NCI-H1930 (cell line): ENCODE measurements at places on chromosomes 3 and 15.
A peak's percentile ranks its signal among the peaks of the same experiment; 100 is the strongest.

GRCh38 chr3:139552632-139553365 lies 13.3 kb upstream of the RBP1 start:
- no peak for DNase-seq

GRCh38 chr3:114058646-114059045 lies 2.1 kb downstream of the QTRT2 start:
- DNase-seq, result no peak

- DNase-seq, result no peak
These were observed 137.4 kb upstream of the SGO1 start for GRCh38 chr3:20323307-20323927.

- DNase-seq, result no peak
These were observed 54.5 kb downstream of the MRPS25 start for GRCh38 chr3:15010664-15011063.

DNA sequence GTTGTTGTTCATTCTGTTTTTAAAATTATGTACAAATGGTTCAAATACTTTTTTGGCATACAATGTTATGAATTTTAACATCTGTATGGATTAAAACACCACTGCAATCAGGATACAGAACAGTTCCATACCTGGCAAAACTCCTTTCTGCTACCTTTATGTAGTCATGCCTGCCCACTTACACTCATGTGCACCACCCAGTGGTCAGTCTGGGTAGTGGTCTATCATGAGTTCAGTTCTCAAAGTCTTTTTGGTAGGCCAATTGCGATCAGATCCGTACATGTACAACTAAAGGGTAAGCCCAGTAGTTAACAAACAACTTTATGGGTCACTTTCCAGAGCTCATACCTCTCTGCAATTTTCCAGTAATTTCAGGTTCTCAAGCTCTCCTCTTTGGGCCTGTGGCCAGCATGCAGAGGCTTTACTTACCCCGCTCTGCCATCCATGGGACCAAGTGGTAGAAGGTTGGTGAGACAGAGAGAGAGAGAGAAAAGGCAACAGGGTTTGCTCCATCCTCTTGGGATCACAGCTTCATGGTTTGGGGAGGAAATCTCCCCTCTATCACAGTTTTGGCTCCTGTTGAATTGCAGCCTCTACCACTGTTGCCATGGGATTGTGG lies 63.9 kb upstream of the FAM98B start:
- DNase-seq, result peak; percentile 11

GRCh38 chr3:72699631-72700030 lies 148.6 kb downstream of the SHQ1 start:
- DNase-seq, result no peak

- no peak for DNase-seq
These were observed 37.5 kb upstream of the CLRN1 start for GRCh38 chr3:151009981-151010380.

DNA sequence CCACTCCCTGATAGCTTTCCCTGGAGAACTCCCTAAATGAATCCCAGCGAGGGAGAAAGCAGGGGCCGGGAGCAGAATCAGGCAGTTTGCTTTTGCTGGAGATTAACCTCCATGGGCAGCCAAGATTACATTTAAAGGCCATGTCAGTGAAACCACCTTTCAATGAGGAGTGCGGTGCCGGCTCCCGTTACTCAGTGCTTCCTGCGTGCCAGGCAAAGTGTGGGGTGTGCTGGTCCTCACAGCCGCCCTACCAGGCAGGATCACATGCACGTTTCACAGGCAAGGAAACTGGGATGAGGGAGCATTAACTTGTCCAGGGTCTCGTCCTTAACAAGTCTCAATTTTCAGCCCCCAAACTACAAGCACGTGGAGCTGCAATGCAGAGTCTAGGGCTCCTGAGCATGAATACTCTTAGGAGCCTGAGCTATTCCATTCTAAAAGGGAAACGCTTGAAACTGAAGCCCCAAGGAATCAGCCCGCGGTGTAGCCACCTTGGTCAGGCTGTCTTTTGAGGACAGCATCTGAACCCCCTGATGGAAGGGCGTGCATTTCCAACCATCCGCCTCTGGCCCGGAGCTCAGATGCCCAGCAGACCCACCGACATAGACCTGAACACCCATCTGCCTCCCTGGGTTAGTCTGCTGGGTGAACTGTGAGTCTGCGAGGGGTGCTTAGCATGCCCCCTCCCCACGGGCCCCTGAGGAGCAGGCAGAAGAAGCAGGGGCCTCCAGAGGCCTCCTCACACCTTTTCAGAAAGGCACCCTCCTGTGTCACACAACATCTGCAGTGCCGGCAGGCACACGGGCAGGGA lies 5.6 kb downstream of the IGDCC3 start:
- DNase-seq, result no peak

- DNase-seq, result no peak
These were observed 116.8 kb downstream of the EPHB1 start for GRCh38 chr3:134911586-134912548.

GRCh38 chr3:46065294-46065705 lies 38.0 kb upstream of the XCR1 start:
- no peak for DNase-seq

DNA sequence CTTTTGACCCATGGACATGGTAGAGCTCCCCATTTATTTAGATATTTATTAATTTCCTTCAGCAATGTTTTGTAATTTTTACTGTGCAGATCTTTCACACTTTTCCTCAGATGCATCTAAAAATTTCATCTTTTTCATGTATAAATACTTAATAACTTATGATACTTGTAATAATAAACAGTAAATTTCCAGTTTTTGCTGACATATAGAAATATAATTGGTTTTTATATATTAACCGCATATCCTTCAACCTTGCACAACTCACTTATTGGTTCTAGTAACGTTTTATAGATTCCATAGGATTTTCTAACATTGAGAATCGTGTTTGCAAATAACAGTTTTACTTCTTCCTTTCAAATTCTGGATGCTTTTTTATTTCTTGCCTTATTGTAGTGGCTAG lies 3.5 kb upstream of the ZNF621 start:
- DNase-seq, result no peak

DNA sequence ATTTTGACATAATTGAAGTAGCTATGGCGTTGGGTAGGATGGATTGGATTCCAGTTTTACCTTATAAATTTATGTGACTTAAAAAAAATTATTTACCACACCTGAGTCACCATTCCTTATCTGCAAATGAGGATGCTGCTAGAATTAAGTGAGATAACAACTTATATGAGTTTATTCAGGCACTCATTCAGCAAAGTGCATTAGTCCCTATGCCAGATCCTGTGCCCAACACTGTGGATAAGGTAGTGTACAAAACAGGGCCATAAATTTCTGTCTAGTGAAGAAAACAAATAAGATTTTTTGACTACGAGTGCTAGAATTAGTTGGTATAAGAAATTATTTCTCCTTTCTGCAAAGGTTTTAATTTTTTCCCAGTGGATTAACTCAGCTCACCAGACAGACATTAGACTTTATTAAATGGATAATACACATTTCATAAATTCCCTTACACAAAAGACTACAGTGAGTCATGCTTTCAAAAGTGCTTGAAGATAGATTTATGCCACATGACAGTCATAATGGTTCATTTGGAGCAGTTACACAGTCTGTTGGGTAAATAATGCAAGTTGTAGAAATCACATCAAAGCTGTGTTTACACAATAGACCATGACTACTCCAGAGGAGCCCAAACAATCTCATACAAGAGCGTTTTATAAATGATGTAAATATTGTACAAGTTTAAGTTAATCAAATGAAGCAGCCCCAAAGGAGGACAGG lies 129.9 kb upstream of the TGFBR2 start:
- DNase-seq, result no peak

DNA sequence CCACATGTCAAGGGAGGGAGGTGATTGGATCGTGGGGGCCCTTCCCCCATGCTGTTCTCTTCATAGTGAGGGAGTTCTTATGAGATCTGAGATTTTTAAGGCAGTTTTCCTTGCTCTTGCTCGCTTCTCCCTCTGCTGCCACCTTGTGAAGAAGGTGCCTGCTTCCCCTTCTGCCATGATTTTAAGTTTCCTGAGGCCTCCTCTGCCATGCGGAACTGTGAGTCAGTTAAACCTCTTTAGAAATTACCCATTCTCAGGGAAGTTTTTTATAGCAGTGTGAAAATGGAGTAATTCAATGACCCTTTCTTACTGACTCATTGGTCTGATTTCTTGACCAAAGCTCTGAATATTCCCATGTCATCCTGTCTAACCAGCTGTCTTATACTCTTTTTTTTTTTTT lies 484.4 kb upstream of the TPRG1 start:
- DNase-seq, result no peak

DNA sequence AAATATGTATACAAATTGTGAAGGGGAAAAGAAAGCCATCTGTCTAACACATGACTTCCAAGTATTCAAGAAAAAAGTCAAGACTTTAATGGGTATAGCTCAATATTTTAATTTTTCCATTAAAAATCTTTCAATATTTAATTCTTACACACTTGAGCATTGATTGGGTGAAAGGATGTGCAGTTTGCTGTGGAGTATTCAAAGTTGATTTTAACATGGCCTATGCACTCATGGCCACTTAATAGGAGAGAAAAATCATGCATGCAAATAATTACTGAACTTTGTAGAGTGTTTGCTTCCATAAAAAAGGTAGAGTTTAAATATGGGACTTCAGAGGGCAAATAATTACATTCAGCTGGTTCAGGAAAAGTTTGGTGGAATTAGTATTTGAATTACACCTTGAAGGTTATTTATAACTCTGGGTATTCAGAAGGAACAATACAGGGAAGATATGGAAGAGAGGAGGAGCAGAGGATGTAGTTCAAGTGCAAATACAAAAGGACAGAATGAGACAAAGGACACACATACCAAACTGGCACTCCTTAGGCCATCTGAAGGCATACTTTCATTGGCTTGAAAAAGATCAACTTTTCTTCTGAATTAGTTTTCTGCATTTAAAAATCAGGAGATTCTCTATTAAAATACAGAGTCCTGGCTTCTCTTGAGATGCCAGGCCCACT lies 90.1 kb downstream of the OTOL1 start:
- no peak for DNase-seq

GRCh38 chr3:43872901-43873300 lies 182.2 kb downstream of the ABHD5 start:
- no peak for DNase-seq

DNA sequence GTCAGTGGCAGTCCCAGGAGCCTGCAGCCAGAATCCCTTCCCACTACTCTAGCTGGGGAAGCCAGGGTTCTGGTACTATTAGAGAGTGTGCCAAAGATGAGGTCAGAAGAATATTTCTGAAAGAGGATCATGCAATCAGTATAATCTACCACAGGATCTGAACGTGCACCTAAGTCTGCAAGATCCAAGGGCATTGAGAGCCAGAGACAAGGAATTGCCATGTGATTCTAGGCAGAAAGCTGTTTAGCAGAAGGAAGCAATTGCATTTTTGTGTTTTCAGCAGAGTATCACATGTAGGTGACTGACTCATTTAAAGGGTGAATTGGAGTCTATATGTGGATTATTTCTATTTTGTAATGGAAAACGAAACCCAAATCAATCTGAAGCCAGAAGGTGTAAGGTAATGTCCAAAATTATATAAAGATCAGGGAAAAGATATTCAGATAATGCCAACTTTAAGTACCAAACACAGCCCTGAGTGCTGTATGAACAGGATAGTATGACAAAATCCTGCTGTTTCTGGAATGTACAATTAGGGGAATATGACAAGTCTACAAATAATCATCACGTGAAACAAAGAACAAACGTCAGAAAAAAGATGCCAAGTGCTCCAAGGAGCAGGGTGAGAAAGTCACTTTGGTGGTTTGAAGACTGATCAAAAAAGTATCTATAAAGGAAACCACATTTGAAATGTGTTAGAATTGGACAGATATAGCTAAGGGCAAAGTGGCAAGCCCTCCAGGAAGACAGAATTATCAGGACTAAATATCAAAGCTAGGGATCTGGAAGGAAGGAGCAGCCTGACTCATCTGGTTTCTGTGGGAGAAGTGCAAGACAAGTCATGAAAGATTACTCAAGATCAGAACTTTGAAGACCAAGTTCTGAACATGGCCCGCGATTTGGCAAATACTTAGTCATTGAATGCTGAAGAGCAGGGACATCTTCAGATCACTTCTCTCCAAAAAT lies 1036.6 kb downstream of the NTRK3 start:
- no peak for DNase-seq

DNA sequence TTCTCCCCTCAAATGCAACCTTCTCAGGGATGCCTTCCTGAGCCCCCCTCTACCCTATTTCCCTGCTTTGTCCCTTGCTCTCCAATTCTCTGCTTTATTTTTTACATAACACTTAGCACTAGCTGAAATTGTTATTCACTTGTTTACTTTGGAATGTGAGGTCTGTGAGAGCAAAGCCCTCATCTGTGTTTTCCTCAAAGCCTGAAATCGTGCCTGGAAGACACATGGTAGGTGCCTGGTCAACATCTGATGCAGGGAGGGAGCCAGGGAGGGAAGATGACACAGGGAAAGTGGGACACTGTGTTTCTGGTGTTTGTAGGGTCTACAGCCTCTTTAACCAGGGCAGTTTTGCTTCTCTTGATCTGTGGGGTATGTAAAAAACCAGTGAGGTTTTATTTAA lies 23.6 kb downstream of the EIF2AK4 start:
- DNase-seq, result no peak

DNA sequence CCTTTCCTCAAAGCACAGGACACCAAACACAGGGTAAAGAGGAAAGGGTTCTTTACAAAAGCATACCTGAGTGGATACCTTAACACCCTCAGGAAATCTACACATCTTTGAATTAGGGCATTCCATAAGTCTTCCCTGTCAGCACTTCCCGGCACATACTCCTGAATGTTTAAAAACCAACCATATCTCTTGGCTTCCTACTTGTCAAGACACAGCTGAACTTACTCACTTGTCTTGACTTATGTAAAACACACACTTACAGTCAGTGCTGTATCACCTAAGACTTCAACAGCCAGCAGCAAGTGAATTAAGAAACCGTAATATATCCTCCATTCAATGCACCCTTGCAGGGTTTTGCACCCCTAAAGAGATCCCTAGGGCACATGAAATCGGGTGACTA lies 17.5 kb downstream of the IL1RAP start:
- no peak for DNase-seq

DNA sequence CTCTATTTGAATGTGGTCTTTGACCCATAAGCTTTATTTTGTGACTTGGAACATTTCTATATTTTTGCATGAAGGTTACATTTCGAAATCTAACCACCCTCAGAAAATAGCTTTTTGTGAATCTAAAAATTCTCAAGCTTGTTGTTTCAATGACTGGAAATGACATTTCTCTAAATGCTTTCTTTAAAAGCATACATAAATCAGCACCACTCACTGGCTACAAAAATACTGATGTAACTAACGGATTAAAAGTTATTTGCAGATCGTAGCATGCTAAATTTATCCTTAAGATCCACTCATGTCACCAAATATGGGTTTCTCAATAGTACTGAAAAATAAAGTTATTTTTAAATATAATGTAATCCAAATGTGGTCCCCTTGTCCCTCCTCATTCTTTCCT lies 55.2 kb upstream of the ACAN start:
- DNase-seq, result no peak

GRCh38 chr3:140529558-140529957 lies 148.3 kb upstream of the TRIM42 start:
- DNase-seq, result no peak

- DNase-seq, result no peak
These were observed 11.7 kb upstream of the WNT7A start for GRCh38 chr3:13891492-13892073.

DNA sequence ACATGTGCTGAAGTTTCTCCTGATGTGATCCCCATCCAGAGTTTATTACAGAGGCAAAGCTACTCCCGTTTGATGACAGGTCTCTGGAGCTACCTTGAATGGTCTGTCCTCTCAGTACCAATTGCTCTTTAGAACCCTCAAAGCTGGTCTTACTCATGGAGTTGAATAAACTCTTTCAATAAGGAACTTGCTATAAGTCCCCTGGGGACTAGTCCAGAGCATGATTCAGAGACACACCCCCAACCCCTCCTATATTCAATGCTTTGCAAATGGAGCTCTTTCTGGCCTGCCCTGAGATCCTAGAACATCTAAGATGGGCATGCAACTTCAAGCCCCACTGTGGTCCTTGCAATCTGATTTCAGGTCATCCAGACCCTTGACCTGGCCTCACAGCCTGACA lies 23.9 kb upstream of the TPM1 start:
- no peak for DNase-seq
